Neural progenitor cell (in vitro differentiated cells): ENCODE measurements at places on chromosomes 6 and 20. TPM values are rescaled to one million over a fixed set of nuclear protein-coding genes. Genes with fewer than 3 reads are reported as not detected.
A peak's percentile ranks its signal among the peaks of the same experiment; 100 is the strongest.

ADTRP gene
- not detected in 2 replicates for total RNA-seq

MRPL14 gene
- 40.4 and 53.5 TPM in 2 replicates for total RNA-seq

GGTLC1 gene
- not detected in 2 replicates for total RNA-seq

GPR6 gene
- not detected in 2 replicates for total RNA-seq

COL12A1 gene
- total RNA-seq, result 0.87 and 1.3 TPM in 2 replicates

EEF1A2 gene
- 0.54 and 1.5 TPM in 2 replicates for total RNA-seq

ZNF831 gene
- not detected in 2 replicates for total RNA-seq

DNA sequence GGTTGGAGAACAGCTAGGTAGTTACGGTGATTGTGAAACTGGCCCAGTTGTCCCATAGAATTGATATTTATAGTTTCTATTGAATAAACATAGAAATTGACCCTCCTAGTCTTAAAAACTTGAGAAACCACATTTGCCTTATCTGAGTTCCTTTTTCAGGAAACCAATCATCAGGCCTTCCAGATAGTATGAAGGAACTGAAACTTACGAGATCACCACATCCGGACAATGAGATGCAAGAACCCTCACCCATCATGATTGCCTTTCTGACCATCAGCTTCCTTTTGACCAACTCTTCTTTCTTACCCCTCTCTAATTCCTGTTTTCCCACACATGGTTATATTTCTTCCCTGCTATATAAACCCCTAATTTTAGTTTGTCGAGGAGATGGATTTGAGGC is 21.8 kb downstream of the SLC35F1 start:
- no peaks in the 10 kb centered on the region for H3K27me3 ChIP-seq
- H3K36me3 ChIP-seq, result no peaks in the 10 kb centered on the region
- DNase-seq, result no peak
- no peak overlapping the region for H3K4me3 ChIP-seq

DNA sequence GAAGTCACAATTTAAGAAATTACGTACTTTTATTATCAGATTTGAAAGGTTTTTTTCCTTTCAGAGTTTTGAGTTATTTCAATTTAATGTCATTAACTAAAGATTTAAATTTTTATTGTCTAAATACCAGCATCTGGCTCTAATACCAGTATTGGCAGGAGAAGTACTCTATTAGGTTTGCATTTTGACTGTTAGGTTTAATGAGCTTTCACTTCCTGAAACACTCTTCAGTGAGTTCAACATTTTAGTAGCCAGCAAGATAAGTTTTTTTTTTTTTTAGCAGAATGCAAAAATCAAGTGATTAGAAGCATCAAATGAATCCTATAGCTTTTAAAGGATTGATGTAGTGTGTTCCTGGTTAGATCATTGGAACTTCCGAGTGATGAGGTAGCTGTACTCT is 34.0 kb upstream of the SCGN start:
- no peak overlapping the region for H3K27ac ChIP-seq
- no peaks in the 10 kb centered on the region for H3K4me1 ChIP-seq
- H3K36me3 ChIP-seq, result no peaks in the 10 kb centered on the region
- no peak for DNase-seq
- no peak overlapping the region for H3K4me3 ChIP-seq

DNA sequence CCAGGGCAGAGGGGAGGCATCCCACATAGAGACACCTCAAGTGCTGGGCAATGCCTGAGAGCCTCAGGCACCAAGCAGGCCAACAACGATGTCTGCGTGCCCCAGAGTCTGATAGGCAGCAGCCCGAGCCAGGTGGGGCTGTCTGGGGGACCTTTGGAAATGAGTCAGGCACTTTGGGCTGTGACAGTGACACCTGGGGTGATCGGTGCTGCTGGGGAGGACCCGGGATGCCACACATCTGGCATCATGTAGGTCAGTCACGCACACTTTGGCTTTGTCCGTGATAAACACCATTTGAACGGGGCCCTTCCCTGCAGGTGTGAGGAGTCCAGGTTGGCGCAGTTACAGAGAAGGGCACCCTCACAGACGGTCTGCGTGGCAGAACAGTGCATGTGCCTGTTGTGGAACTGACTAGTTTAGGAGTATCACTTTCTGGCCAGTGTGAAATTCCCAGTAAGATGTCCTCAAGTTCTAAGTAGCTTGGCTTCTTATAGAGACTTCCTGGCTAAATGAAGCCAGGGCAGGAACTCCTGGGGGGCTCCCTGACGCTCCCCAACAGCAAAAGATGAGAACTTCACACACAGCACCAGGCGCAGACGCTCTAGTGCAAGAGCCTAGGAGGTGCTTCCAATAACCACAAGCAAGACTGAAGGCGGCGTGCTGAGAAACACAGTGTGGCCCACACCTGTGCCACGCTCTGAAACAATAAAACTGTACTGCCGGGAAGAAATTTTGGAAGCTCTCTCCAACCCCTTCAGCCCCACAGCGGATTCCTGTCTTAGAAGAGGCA is 134.7 kb downstream of the WDR27 start:
- no peak overlapping the region for H3K27ac ChIP-seq
- H3K36me3 ChIP-seq, result no peaks in the 10 kb centered on the region
- DNase-seq, result no peak
- H3K4me1 ChIP-seq, result no peaks in the 10 kb centered on the region
- H3K27me3 ChIP-seq, result no peaks in the 10 kb centered on the region

- peaks cover 4% of the 10 kb centered on the region for H3K4me1 ChIP-seq
- H3K27ac ChIP-seq, result no peak overlapping the region
- H3K4me3 ChIP-seq, result no peak overlapping the region
Measured at GRCh38 chr6:129279343-129280292, 396.7 kb downstream of the LAMA2 start.

GRCh38 chr20:56943946-56944945 is 315.1 kb downstream of the TFAP2C start:
- DNase-seq, result no peak
- H3K27me3 ChIP-seq, result no peaks in the 10 kb centered on the region
- peaks cover 2% of the 10 kb centered on the region for H3K4me1 ChIP-seq
- H3K27ac ChIP-seq, result no peak overlapping the region

DNA sequence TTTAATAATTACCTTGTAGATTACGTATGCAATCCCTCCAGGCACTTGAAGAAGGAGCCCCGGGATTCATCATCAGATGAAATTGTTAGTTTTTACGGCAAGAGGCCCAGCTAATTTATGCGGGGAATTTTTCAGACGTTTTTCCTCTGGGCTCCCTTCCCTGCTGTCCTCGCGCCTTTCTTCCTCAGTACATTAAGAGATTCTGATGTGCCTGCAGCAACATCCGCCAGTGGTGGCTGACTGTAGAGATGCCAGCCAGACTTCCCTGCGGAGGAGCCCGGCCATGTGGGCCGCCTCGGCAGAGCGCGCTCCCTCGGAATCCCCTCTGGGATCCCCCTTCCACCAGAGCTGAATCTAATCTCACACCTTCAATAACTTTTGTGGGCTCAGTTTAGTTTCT is 46.4 kb upstream of the POU3F2 start:
- no peak overlapping the region for H3K27ac ChIP-seq
- peaks cover 9% of the 10 kb centered on the region for H3K4me1 ChIP-seq
- peaks cover 6% of the 10 kb centered on the region for H3K27me3 ChIP-seq
- no peak overlapping the region for H3K4me3 ChIP-seq

- H3K4me3 ChIP-seq, result no peak overlapping the region
- peaks cover 22% of the 10 kb centered on the region for H3K4me1 ChIP-seq
- no peak overlapping the region for H3K27ac ChIP-seq
- DNase-seq, result peak; percentile 64
- no peaks in the 10 kb centered on the region for H3K27me3 ChIP-seq
Measured at GRCh38 chr6:57254055-57254717, 32.1 kb upstream of the RAB23 start.

DNA sequence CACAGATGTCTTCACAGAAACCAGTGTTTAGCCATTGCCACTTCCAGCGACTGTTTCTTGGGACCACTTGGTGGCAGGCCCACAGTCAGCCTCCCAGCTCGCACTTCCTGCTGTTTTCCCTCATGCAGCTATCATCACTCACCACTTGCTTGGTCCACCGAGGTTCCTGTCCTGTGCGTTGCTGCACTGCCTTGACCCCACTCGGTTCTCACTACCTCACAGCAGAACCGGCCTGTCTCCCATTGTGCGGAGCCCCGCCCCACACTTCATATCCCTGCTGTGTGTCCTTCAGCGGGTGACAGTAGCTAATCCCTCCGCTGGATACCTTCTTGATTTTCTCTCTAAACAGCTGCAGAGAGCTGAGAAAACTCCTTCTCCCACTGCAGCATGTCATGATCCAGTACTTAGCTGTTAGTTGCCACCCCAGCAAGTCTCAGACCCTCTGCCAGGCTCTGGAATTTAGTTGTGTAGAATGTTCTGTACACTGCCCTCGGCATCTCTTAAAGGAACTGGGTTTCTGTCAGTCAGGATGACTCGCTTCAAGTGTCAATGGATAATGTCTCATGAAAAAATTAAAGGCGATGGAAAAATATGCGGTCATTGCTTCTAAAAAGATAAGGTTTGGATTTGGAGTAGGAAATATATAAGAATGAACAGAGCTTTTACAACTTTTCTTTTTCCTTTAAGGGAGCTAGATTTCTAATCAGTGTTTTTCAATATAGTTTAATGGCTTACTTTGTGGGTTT is 208.0 kb downstream of the FARS2 start:
- no peaks in the 10 kb centered on the region for H3K27me3 ChIP-seq
- no peak overlapping the region for H3K27ac ChIP-seq
- peak; percentile 64 for DNase-seq
- H3K4me3 ChIP-seq, result peak overlapping the region; percentile 10
- H3K36me3 ChIP-seq, result no peaks in the 10 kb centered on the region

GRCh38 chr6:164812706-164813105 is 496.7 kb downstream of the C6orf118 start:
- DNase-seq, result no peak
- no peak overlapping the region for H3K4me3 ChIP-seq
- no peak overlapping the region for H3K27ac ChIP-seq
- H3K4me1 ChIP-seq, result no peaks in the 10 kb centered on the region
- no peaks in the 10 kb centered on the region for H3K27me3 ChIP-seq

- no peak for DNase-seq
- no peak overlapping the region for H3K4me3 ChIP-seq
- H3K27me3 ChIP-seq, result no peaks in the 10 kb centered on the region
- no peaks in the 10 kb centered on the region for H3K4me1 ChIP-seq
Measured at GRCh38 chr6:159943968-159944598, 24.8 kb upstream of the IGF2R start.

GRCh38 chr6:142838821-142839685 is 105.9 kb downstream of the HIVEP2 start:
- H3K4me1 ChIP-seq, result no peaks in the 10 kb centered on the region
- H3K27ac ChIP-seq, result no peak overlapping the region
